ENCODE measurements at places on chromosomes 6 and 20. TPM values are rescaled to one million over a fixed set of nuclear protein-coding genes. Genes with fewer than 3 reads are reported as not detected.

DYNLT2 gene
- total RNA-seq, result 1.9 TPM

- DNase-seq, result no peak
Observed at GRCh38 chr20:57133926-57134650, 132.4 kb downstream of the BMP7 start.

DNA sequence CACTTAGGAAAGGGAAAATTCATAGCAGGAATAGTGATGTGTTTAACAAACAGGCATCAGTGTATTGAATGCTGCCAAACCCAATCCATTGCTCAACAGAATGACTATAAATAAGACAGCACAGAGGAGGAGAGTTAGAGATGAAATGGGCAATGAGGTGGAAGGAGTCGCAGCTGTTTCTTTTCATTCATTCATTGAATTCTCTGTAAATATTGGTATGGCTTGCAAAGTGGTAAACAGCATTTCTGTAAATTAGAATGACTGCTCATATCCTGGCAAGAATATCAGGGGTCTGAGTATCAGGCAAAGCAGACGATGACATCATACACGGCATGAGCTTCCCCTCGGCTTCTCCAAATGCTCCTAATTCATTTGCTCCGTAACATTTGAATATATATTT is 703.6 kb upstream of the SLC35B3 start:
- no peak for DNase-seq

PROKR2 gene
- total RNA-seq, result 0.33 TPM

CYP39A1 gene
- total RNA-seq, result not detected

DNA sequence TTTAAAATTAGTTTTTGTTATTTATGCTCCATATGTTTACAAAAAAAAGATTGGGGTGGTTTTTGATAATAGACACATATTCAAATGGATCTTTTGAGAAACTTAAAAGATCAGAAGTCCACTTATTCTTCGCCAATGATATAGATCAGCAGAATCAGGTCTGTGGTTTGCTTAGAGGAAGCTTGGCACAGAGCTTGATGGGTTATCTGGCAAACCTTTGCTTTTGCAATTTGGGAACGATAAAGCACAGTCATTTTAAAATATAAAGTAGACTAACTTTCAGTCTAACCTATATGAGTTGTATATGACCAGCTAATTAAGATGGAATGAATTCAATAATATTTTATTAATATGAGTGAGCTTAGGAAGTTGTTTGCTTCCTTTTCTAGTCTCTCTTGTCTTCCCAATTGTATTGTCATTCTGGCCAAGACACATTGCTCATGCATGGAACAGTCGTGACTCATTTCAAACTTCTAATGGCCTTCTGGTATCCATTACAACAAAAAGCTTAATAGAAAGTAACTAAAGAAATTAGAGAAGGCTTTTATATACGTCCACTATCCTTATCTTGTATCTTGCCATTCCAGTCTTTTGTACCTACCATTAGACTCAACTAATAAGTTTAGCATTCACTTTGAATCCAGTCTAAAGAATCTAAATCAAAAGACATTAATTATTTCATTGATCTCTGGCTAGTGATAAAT is 118.7 kb downstream of the TBX18 start:
- DNase-seq, result no peak

PRL gene
- not detected for total RNA-seq

GRCh38 chr6:56637640-56638039 is 5.0 kb downstream of the DST start:
- no peak for DNase-seq

DNA sequence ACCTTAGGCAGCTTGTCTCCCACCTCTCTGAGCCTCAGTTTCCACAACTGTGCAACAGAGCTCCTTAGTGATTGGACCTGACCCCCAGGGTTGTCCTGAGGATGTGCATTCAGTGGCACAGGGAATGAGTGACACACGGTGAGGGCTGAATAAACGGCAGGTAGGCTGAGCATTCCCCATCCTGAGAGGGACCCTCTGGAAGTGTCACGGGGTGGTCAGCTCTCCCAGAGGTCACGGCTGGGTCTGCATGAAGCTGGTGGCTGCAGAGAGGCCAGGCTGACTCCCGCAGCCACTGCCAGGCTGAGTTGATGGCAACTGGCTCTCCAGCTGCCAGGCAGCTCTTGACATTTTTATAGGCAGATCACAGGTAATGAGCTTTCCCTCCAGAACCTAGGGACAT is 42.5 kb downstream of the CD40 start:
- no peak for DNase-seq

TP53INP2 gene
- total RNA-seq, result 56.7 TPM

DNA sequence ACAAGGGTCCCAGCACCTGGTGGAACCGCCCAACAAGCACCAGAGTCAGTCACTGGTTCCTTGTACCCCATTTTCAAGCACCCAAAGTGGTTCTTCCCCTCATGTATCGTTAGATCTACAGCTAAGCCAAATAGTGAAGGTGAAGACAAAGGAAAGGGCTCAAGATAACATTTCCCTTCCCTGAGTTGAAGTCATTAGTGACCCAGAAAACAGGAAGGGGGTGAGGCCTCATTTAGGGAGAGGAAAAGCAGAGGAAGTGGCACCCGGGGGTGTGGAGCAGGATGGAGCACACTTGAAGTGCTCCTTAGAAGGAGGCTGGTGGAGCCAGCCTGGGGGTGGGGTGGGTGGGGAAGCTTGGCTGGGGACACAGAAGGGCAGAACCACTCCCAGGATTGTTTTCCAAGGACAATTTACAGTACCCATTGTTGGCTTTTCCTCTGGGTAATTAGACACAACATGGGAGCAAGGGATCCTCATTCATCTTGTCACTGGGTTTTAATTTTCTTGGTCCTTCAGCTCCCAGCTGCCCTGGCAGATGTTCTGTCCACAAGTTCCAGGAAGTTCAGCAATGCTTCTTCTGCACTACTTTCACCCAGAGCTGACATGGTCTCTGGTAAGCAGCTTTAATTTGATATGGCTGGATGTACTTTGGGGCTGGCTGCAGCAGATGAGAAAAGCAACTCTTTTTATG is 73.3 kb upstream of the CD93 start:
- no peak for DNase-seq

DNA sequence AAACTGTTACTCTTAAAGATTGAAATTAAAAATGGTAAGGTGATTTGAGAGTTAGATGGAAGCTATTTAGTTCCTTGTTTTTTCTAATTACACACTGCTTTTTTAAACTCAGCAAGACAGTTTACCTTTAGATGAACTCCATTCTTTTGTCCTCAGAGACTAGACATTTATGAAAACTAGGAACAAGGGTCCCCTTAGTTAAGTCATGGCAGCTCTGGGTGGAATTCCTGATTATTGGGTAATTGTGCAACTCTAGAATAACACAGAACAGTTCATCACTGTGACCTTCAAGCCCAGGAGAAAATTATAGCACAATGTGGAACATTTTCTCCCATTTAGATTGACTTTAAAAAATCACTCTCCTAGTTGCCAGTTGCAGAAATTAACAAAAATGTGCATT is 251.7 kb downstream of the NKAIN2 start:
- DNase-seq, result no peak

GRCh38 chr6:11317885-11318771 is 85.7 kb upstream of the NEDD9 start:
- DNase-seq, result peak; percentile 55

- DNase-seq, result no peak
Observed at GRCh38 chr6:21518317-21518716, 75.2 kb upstream of the SOX4 start.

LAMP5 gene
- not detected for total RNA-seq

GPX5 gene
- total RNA-seq, result not detected

GRCh38 chr6:55729665-55730064 is 145.7 kb downstream of the BMP5 start:
- DNase-seq, result no peak

DNA sequence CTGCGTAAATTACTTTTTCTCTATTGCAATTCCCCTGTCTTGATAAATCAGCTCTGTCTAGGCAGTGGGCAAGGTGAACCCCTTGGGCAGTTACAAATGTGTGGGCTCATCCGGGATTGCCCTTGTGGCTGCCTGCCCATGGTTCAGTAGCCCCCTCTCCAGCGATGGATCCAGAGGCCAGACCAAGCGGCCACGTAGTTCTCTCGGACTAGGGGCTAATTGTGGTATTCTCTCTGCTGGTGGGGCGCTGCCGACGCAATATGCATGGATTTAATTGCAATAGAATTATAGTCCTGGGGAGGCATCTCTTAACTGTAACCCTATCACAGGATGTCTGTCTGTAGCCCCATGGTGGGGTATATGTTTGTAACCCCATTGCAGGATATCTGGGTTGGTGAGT is 64.3 kb upstream of the UNC93A start:
- no peak for DNase-seq

- DNase-seq, result no peak
Observed at GRCh38 chr6:34512738-34513115, 43.4 kb downstream of the SPDEF start.

All from T-cell (primary cell).